Kidney (tissue), 22 donors: ENCODE measurements at places on chromosomes 12 and 14. TPM values are rescaled to one million over a fixed set of nuclear protein-coding genes. Genes with fewer than 3 reads are reported as not detected.

- no peaks in the 10 kb centered on the region for H3K36me3 ChIP-seq
- no peak overlapping the region for H3K4me3 ChIP-seq
- H3K4me1 ChIP-seq, result no peaks in the 10 kb centered on the region
- H3K27me3 ChIP-seq, result no peaks in the 10 kb centered on the region
- DNase-seq, result no peak
These were observed 77.5 kb downstream of the PELI2 start for GRCh38 chr14:56195704-56196103.

- DNase-seq, result no peak
- H3K27ac ChIP-seq, result no peak overlapping the region
- H3K4me1 ChIP-seq, result no peaks in the 10 kb centered on the region
- H3K4me3 ChIP-seq, result no peak overlapping the region
These were observed 535.2 kb downstream of the BCL11B start for GRCh38 chr14:98736701-98737338.

GRCh38 chr12:45050751-45051571 is at the start of gene DBX2:
Gene DBX2, minus strand, starts transcription at chr12:45051099. Its CDS starts 172 bp downstream, at chr12:45050927.
- no peak within 1 kb of the TSS for H3K27ac ChIP-seq
- peak within 1 kb of the TSS; percentile 46 for H3K4me3 ChIP-seq
- DNase-seq, result peak; percentile 37
- peaks cover 17% of the 10 kb centered on the region for H3K27me3 ChIP-seq
- H3K4me1 ChIP-seq, result no peaks in the 10 kb centered on the region

DNA sequence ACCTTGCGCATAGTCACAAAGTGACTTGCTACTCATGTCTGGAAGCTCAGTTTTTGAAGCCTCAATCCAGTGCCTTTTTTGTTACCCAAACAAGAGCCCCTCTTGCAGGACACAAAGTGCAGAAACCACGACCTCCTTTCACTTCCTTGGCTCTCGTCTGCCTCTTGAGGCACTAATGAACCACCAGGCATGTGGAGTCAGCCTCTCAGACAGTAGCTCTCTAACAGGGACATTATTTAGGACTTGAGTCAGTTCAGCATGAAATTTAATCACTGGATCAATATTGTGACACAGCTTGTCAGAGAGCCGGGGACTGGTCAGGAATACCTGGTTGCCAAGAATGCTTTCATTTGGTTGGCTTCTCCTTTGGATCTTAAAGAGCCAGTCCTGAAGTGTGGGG is 46.7 kb downstream of the HSPB8 start:
- DNase-seq, result no peak
- no peak overlapping the region for H3K27ac ChIP-seq
- no peaks in the 10 kb centered on the region for H3K27me3 ChIP-seq
- no peaks in the 10 kb centered on the region for H3K36me3 ChIP-seq

DNA sequence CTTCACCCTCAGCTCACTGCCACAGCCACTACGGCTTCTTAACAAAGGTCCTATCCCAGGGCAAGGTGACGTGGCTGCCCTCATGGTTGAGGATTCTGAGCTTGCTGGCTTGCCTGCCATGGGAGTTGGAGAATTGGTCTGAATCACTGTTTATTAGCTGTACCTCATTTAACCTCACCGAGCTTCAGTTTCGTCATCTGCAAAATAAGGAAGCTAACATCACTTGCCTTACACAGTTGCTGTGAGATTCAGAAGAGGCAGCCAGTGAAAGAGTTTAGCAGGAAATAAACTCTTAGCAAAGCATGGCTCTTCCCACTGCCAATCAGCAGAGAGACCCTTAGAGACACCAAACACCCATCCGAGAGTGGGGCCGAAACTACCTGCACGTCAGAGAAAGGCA is 90.1 kb upstream of the KCNA1 start:
- no peaks in the 10 kb centered on the region for H3K27me3 ChIP-seq
- H3K36me3 ChIP-seq, result no peaks in the 10 kb centered on the region
- H3K4me1 ChIP-seq, result no peaks in the 10 kb centered on the region
- no peak overlapping the region for H3K27ac ChIP-seq
- no peak for DNase-seq

The GMPR2 gene
- total RNA-seq, result 75.0 TPM
